SK-N-MC (cell line): ENCODE measurements at places on chromosomes 2 and 18.

DNA sequence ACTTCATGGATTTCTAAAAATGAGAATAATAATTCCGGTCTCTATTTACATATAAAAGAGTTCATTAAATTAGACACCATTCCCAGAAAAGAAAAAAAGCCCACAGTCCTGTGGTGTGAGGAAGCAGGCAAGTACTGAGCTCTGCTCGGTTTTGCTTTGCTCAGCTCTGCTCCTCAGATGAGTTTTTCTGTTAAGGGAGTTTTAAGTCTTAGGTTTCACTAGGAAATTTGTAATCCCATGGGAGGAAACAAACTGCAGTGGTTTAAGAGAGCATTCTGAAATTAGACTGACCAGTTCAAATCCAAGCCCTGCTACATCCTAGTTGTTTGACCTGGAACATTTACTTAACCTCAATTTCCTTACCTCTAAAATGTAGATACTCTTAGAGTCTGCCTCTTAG is 338.6 kb upstream of the MMADHC start:
- no peak for DNase-seq

DNA sequence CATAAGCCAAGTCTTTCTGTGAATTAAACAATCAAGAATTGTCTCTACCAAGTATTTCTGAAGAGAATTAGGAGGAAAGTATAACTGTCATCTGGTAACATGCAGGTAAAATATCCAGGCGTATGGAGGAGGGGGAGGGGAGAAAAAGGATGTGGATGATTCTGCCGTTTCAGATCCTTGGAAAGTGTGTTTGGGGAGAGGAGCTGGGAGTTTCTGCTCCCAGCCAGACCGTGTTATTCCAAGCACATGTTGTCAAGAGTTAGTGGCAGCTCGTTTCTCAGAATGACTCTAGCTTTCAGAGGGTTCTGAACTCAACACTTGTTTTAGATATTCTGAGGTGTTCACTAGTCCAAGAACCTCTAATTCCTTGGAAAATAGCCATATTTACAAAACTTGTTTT is 137.6 kb downstream of the FAM124B start:
- no peak for DNase-seq

- no peak for DNase-seq
These were observed 174.7 kb downstream of the WDR7 start for GRCh38 chr18:56825878-56826277.

- DNase-seq = no peak
These were observed 573 bp downstream of the STAM2 start for GRCh38 chr2:152175012-152175367.

DNA sequence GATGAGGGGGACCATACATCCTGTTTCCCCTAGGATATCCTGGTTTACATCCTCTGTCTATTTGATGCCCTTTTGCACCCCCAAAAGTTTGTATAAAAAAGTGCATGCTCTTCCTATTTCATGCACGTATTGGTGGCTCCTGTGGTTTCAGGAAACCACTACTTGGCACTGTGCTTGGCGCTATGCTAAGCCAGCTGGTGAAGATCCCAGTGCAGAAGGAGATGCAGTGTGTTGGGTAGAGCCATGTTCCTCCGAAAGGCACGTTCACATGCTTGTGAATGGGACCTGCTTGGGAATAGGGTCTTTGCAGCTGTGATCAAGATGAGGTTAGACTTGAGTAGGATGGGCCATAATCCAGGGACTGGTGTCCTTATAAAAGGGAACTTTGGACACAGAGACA is 419.7 kb downstream of the GALR1 start:
- no peak for DNase-seq

DNA sequence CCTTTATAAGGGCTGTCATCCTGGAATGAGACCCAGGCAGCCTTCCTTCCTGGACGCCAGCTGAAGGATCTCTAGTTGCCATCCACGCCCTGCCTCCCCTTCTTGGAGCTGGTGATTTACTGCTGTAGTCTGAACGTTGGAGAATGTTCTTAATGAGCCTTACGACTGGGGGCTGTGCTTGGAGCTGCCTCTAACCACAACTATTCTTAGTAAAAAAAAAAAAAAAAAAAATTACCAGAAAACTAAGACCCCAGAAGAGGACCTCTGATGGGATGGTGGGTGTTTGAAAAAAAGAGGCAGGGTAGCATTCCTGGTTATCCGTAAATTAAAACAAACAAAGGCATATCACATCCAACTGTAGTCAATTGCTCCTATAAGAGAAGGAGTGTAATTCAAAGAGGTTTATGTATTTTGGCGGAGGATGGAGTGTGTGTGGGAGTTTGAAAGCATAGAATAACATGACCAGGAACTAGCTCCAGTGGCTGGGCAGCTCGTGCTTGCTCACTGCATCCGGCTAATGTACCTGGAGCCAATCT is 105.4 kb downstream of the QPCT start:
- DNase-seq = no peak

DNA sequence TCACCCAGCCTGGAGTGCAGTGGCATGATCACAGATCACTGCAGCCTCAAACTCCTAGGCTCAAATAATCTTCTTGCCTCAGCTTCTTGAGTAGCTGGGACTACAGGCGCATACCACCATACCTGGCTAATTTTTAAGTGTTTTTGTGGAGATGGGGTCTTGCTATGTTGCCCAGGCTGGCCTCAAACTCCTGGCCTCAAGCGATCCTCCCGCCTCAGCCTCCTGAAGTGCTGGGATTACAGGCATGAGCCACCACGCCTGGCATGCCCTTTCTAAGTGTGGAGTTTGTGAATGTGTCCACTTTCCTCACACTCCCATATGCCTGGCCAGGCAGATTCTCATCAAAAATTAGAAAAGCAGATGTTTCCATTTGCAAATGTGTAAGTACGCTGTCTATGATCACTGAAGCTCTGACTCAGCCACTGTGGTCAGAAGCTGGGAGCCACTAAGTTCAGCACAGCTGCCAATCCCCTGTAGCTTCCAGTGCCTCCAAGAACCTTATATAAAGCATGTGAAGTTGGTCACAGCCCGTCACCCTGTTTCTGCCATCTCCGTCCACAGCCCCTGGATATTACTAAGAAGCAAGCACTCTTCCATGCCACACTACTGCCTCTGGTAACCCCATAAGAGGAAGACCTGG is 155.4 kb downstream of the FAM210A start:
- no peak for DNase-seq

DNA sequence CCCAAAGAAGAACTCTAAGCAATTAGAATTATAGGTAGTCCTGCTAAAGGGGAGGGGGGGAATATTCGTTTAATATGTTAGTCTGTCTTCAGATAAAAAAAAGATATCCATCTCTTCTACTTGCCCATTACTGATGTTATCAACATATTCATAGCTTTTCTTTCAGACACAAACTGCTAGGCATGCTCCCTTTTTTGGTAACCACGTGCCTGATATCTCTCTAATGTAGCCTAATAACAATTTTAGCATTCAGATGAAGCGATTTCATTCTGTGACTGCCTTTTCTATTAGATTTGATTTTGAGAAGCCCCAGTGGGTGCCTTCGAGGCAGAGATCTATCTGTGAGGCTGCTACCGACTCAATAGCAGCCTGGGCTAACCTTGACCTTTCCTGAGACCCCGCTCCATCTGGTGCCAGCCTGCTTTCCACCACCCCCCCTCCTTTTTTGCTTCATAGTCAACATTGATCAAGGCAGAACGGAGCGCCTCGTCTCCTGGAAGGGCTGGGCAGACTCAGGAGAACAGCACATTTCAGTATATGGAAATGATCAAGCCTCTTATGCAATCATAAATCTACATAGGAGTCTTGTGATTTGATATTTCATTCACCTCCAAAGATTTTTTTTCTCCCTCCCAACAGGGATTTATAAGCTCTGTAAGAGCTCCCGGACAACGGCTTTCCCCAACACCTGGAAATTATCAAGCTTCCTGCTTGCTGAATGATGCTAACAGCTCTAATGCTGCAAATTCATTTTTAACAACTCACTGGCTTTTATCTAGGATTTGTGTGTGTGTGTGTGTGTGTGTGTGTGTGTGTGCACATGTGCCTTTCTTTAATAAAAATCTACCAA is 14.7 kb upstream of the BCL11A start:
- DNase-seq = no peak

DNA sequence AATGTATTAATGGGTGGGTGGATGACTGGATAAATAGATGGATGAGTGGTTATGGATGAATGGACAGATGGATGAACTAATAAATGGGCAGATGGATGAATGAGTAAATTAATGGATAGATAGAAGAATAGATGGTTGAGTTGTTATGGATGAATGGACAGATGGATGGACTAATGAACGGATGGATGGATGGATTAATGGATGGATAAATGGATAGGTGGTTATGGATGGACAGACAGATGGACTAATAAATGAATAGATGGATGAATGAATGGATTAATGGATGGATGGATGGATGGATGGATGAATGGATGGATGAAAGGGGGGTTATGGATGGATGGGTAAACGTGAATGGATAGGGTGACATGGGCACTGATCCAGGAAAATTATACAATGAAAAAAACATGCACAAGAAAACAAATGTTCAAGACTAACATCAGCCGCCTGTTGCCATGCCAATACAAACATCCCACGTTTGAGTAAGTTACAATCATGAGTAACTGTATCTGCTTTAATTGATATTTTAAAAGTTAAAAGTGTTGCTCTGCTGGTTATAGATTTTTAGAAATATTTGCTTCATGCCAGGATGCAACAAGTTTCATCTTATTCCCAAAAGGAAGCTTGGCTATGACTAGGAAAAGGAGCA is 20.8 kb downstream of the PXDN start:
- DNase-seq = no peak

GRCh38 chr2:88254437-88255091 is 84.4 kb downstream of the THNSL2 start:
- no peak for DNase-seq

DNA sequence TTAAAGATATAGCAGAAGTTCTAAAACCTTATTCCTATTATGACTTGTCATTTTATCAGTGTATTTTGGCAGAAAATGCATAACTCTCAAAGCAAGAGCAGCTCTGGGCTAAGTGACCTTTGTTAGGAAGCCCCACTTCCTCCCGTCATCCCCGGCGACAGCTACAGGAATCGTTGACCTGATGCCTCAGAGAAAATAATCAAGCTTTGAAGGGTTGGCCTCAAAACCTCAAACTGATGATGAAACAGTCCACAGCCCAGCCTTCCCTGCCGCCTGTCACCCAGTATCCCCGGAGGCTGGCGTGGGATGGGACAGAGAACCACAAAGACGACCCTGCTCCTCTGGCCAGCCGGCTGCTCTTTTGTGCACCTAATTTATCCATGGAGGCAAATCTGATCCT is 65.3 kb downstream of the KCNF1 start:
- no peak for DNase-seq

DNA sequence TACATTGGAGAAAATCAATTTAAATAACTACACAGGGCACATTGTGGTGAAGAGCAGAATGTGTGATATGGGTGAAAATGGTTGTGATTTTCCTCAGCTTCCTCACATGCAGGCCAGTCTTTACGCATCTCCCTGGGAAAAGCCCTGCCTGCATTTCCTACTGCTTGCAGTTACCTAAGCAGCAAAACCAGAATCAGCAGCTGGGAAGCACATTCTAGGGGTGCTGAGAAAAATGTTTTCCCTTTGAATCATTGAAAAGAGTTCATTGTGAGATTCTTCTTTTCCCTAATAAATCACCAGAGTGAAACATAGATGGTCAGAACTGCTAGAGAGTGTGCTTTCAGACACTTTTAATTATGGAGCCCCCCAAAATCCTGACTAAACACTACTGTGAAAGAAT is 656.0 kb downstream of the TDRD15 start:
- no peak for DNase-seq

GRCh38 chr2:223971-224760 is 39.7 kb downstream of the SH3YL1 start:
- DNase-seq = no peak

- no peak for DNase-seq
These were observed 101.0 kb downstream of the HRH4 start for GRCh38 chr18:24561369-24561965.

DNA sequence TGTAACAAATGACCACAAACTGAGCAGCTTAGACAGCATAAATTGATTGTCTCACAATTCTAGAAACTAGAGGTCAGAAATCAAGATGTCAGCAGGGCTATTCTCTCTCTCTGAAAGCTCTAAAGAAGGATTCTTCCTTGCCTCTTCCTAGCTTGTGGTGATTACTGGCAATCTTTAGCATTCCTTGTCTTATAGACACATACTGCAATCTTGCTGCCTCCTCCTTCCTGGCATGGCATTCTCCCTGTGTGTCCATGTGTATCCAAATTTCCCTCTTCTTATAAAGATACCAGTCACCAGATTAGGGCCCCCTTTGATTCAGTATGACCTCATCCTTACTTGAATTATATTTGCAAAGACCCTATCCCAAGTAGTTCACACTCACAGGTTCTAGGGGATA is 2.3 kb downstream of the ASB3 start:
- no peak for DNase-seq

GRCh38 chr18:9867071-9867594 is 18.6 kb upstream of the TXNDC2 start:
- DNase-seq = no peak

- DNase-seq = no peak
These were observed 457.2 kb upstream of the TRIB2 start for GRCh38 chr2:12259493-12259892.
